ENCODE measurements at places on chromosomes 16 and 17.

DNA sequence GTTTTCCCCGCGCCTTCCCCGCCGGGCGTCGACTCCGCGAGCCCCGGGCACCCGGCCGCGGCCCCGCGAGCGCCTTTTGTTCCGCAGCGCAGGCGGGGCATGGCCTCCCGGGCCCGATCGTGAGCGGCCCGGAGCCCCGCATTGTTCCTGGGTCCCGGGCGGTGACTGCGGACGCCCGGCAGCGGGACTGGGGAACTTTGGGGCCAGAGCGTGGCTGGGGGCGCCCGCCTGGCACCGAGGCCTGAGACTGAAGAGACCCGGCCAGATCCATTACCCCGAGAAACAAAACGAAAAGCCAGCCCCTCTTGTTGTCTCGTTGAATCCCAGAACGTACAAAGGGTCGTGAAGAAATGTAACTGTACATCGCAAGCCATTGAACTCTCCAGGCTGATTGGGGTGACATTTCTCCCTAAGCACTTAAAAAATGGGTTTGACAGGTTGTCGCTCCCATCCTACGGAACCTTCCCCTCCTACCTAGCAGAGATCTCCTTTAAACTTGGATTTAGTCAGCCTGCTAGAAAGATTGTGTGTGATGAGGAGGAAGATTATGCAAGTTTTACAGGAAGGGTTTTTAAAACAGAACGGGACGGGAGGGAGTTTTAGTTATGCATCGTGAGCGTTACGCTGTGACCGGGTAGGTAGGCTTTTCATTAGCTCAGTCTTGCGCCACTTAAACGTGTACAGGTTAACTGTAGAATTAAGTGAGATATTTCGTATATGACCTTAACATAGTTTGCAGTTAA lies 825 bp downstream of the METTL9 start:
- no peak for DNase-seq

GRCh38 chr16:57630407-57630797 lies 2.0 kb downstream of the ADGRG1 start:
- DNase-seq = no peak

DNA sequence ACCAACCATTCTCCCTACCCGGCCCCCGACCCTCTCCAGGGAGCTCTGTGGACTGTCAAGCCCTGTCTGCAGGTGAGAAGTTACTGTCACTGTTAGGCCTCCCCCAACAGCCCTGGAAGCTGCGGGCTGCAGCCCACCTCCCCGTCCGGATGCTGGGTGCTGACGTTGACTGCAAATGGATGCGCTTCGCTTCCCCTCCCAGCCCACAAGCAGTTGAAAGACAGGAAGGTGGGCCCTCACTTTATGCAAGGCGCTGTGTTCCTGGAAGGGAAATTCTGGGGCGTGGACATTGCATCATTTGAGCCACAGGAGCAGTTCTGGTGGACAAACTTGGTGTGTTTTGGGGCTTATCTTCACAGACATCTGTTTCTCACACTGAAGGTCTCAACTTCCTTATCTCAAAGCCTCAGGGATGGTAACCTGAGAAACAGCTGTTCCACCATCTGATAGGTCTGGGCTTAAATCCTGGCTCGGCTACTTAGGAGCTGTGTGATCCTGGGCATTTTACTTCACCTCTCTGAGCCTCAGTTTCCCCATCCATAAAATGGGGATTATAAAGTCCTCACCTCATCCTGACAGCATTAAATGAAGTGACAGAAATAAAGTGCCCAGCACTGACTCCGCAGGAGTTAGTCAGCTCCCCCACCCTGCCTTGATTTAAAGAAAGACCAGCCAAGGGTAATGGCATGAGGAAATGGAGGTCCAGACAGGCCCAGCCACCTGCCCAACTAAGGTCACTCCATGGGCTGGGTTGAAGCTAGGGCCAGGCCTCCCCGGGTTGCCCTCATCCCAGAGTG lies 4.6 kb upstream of the DRC7 start:
- no peak for DNase-seq

GRCh38 chr17:78723001-78723796 lies 58.9 kb downstream of the CYTH1 start:
- DNase-seq = no peak

DNA sequence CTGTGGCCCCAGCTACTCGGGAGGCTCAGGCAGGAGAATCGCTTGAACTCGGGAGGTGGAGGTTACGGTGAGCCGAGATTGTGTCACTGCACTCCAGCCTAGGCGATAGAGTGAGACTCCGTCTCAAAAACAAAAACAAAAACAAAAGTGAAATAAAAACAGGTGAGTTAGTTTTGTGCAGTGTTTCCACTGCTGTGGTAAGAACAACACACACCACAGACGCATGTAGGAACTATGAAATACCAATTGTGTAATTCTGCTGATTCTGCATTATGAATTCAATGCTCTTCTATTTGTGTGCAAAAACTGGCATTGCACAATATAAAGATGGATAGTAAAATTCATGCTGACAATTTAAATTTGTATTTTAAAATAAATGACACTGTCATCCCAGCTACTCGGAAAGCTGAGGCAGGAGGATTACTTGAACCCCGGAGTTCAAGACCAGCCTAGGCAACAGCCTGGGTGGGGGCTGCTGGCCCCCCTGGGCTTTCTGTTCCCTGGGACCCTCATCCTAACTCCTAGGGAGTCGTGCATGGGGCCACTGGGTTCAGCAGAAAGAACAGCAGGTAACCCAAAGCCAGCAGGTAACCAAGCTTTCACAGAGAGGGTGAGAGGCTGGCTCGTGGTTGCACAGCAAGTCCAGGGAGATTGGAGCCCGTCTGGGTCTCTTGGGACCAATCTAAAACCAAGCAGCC lies 10.6 kb upstream of the RHBDF2 start:
- DNase-seq = no peak

DNA sequence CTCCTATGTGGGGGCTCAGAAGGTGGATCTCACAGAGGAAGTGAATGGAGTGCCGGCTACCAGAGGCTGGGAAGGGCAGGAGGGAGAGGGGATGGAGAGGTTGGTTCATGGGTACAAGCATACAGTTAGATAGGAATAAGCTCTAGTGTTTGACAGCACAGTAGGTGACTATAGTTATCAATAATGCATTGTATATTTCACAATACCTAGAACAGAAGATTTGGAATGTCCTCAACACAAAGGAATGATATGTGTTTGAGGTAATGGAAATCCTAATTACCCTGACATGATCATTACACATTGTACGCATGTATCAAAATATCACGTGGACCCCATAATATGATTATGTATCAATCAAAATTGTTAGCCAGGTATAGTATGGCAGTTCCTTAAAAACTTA lies 38.9 kb upstream of the MED9 start:
- no peak for DNase-seq

- no peak for DNase-seq
These were observed 24.9 kb downstream of the AMFR start for GRCh38 chr16:56400458-56400857.

GRCh38 chr17:75647061-75647460 lies 13.8 kb downstream of the SMIM5 start:
- no peak for DNase-seq

GRCh38 chr17:5408186-5408585 lies 11.3 kb downstream of the NUP88 start:
- DNase-seq = no peak

- DNase-seq = no peak
These were observed 267.1 kb upstream of the TBX2 start for GRCh38 chr17:61132524-61132923.

DNA sequence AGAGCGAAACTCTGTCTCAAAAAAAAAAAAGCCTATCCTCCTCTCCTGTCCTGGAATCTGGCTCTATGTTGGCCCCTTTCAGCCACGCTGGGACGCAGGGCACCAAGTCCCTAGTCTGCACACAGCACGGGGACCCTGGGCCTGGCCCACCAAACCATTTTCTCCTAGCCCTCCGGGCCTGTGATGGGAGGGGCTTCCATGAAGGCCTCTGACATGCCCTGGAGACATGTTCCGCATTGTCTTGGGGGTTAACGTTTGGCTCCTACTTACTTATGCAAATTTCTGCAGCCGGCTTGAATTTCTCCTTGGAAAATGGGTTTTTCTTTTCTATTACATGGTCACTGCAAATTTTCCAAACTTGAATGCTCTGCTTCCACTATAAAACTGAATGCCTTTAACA lies 12.6 kb upstream of the GPT2 start:
- no peak for DNase-seq

- DNase-seq = no peak
These were observed 17.5 kb downstream of the HELZ start for GRCh38 chr17:67227488-67227887.

- no peak for DNase-seq
These were observed 32.2 kb downstream of the FAM222B start for GRCh38 chr17:28810437-28810836.

GRCh38 chr17:50096092-50096491 lies 941 bp downstream of the PDK2 start:
- DNase-seq = no peak

- no peak for DNase-seq
These were observed 31.2 kb downstream of the XYLT1 start for GRCh38 chr16:17439580-17439979.

DNA sequence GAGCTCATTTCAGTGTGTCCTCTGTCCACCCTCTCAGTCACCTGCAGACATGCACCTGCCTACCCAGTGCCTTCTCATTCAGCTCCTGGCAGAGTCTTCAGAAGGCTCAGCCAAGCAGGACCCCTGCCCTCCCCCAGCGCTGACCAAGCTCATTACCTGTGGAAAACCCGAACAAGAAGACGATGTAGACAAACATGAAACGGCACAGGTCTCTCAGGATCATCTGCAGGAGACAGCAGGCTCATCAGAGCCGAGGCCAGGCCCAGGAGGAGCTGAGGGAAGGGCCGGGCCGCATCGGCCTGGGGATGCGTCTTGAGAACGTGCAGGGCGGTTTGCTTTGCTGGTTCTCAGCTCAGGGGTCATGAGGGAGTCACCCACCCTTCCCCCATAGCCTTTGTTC lies 19.4 kb upstream of the TRPV3 start:
- DNase-seq = no peak

DNA sequence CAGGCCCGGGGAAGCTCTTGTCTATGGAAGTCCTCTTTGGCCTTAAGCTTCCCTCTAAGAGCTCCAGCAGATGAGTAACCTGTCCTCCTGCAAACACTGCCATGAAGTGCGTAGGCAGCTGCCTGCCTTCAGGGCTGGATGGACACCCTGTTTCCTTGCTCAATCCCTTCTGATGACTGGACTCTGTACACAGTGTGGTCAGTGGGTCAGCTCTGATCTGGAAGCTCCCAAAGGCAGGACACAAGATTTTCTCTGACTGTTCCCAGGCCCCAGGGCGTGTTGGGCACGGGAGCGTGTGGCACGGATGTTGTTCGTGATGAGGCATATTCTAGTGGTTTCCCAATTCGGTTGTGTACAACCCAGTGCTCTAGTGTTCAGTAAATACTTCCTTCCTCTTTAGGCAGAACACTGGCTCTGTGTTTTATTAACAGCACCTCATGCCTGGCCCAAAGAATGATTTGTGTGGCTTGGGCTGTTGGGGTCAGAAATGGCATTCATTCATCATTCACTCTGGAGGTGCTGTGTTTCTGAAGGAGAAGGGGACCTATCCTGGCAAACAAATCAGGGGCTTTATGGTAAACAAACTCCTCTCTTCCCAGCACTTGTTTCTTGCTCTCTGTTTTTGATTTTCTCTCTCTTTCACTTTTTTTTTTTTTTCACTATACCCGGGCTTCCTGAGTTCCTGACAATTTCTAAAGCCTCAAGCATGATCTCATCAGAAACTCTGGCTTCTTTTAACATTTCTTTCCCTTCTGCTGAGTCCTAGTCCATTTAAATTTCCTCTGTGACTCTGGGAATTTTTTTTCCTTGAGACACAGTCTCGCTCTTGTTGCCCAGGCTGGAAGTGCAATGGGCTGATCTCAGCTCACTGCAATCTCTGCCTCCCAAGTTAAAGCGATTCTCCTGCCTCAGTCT lies 12.0 kb upstream of the RNF157 start:
- no peak for DNase-seq

- DNase-seq = no peak
These were observed 28.6 kb downstream of the ADAM11 start for GRCh38 chr17:44787271-44787940.

- no peak for DNase-seq
These were observed 39.2 kb downstream of the NDE1 start for GRCh38 chr16:15689290-15689689.

- no peak for DNase-seq
These were observed 219.4 kb downstream of the MAF start for GRCh38 chr16:79380995-79381602.

DNA sequence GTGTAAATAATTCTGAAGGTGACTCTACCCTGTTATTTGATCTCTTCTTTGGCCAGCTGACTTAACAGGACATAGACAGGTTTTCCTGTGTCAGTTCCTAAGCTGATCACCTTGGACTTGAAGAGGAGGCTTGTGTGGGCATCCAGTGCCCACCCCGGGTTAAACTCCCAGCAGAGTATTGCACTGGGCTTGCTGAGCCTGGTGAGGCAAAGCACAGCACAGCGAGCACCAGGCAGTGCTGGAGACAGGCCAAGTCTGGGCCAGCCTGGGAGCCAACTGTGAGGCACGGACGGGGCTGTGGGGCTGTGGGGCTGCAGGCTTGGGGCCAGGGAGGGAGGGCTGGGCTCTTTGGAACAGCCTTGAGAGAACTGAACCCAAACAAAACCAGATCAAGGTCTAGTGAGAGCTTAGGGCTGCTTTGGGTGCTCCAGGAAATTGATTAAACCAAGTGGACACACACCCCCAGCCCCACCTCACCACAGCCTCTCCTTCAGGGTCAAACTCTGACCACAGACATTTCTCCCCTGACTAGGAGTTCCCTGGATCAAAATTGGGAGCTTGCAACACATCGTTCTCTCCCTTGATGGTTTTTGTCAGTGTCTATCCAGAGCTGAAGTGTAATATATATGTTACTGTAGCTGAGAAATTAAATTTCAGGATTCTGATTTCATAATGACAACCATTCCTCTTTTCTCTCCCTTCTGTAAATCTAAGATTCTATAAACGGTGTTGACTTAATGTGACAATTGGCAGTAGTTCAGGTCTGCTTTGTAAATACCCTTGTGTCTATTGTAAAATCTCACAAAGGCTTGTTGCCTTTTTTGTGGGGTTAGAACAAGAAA lies 5.1 kb downstream of the STH start:
- no peak for DNase-seq

- no peak for DNase-seq
These were observed 17.0 kb downstream of the TNS4 start for GRCh38 chr17:40484285-40484972.

- no peak for DNase-seq
These were observed 29.2 kb downstream of the CLUH start for GRCh38 chr17:2682176-2682938.

DNA sequence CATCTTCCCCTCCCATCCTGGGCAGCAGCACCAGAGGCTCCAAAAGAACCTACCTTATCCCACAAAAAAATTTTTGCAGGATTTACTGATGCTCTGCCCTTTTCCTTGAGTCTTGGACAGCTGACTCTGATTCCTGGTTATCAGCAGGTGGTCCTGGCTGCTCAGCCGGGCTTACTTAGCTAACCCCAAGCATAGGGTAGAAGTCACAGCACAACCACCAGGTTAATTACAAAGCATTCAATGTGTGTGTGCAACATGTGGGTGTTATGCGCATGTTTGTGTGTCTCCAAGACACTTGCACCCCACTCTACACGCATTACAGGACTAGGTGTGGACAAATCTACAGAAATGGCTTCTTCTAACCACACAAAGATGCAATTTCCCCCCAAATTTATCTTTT lies 36.3 kb downstream of the PECAM1 start:
- no peak for DNase-seq

All from activated T-cell treated with anti-CD3 and anti-CD28 coated beads for 48 hours (primary cell).